ENCODE measurements at places on chromosomes 12 and 14.
A peak's percentile ranks its signal among the peaks of the same experiment; 100 is the strongest.

GRCh38 chr14:87996291-87996592, 3.3 kb upstream of the GALC start:
- no peak for DNase-seq

DNA sequence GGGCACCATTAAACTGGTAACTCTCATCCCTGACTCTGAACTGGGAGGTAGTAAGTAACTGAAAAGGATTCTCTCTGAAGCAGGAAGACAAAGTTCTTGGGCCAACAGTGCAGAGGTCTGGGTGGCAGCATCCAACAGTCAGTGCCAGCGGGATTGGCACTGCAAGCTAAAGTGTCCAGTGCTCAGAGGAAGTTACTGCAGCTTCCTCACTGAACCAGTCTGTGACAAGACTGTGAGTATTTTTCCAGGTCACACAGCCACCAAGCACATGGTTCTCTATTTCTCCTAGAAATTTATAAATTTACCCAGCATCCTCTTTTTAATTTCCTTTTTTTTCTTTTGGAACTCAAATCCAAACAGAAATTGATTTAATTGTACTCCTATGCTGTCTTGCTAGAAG, 81.6 kb upstream of the FAR2 start:
- DNase-seq = no peak

GRCh38 chr14:75044322-75044721, 6.9 kb downstream of the MLH3 start:
- DNase-seq = no peak

- DNase-seq = no peak
Measured at GRCh38 chr14:65045709-65046108, 56.6 kb downstream of the MAX start.

- DNase-seq = peak; percentile 54
Measured at GRCh38 chr12:27821259-27821973, 41.4 kb upstream of the MANSC4 start.

DNA sequence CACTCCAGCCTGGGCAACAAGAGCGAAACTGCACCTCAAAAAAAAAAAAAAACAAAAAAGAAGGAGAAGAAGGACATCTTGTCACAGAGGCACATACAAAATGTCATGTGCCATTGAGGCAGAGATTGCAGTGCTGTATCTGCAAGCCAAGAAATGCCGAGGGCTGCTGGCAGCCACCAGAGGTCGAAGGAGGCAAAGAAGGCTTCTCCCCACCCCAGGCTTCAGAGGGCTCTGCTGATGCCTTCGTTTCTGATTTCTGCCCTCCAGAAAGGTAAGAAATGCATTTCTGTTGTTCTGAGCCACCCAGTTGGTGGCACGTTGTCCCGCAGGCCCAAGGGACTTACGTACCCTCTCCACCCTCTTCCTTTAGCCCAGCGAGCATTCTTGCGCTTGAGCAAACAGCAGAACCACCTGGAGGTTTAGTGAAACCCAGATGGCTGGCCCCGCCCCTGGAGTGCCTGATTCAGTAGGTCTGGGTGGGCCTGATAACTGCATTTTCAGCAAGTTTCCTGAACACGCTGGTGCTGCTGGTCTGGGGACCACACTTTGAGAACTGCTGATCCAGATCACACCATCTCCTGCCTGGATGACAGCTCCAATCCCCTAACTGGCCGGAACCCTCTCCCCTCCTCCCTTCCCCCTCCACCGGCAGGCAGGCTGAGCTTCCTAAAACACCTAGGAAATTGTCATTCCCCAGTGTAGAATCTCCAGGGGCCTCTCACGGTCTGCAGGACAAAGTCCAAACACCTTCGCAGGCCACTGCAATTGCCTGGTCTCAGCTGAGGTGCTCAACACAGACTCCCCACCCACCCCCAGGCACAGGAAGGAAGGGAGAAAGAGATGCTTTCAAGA, 21.1 kb upstream of the SCARB1 start:
- DNase-seq = no peak

- DNase-seq = no peak
Measured at GRCh38 chr12:93571925-93572711, at the start of gene SOCS2. Gene SOCS2 (plus strand): TSS chr12:93572675. CDS start chr12:93572898, 223 bp downstream.

DNA sequence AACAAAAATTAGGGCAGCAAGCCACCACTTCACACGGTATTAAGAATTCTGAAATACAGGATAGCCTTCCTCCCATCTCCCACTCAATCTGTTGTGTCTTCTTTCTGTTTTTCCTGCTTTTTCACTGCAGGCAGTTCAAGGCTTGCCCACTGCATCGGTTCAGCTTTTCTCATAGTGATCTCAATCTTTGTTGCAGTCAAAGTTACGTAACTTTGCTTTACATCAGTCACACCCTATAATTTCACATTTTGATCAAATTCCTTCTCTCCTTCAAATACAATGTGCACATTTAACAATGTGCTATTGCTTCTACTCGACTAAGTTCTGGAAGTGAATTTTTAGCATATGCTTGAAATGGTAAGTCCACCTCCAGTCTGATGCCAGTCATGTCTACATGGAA, 217.6 kb downstream of the EFCAB11 start:
- no peak for DNase-seq

DNA sequence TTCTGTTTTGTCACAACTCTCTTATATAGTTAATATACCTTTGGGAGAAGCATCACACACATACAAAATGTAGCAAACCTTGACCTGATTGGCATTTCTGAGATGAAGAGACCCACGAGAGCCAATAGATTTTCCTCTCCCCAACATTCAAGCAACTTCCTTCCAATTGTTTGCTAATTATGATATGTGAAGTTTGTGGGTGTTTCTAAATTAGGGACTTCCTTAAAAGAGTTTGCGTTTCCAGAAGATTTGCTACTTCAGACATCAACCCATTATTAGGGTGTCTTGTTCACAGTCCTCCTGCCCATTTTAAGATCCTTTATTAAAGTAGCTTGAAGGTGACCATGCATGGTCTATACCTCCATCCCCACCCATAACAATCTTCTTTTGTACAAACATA, 9.4 kb downstream of the AICDA start:
- DNase-seq = no peak

GRCh38 chr12:52884526-52885293, 20.2 kb downstream of the KRT8 start:
- DNase-seq = no peak

GRCh38 chr12:23847857-23848256, 101.6 kb downstream of the SOX5 start:
- DNase-seq = no peak

DNA sequence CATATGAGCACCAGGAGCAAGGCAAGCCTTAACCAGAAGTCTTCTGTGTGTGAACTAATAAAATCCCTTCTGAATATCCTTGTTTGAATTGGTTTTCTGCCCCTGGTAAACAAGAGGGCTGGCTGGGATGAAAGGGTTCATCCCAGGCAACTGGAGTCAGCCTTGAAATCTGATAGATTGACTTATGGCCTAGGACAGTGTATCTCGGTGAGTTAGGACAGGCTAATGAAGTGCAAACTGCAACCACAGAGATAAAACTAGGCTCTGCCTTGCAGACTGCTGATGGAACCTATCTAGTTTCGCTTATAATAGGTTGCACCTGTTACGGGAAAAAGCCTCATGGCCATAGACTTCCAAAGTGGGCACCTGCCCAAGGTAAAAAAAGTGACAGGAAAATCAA, 451.9 kb upstream of the NOVA1 start:
- DNase-seq = no peak

GRCh38 chr12:107884769-107885694, 110.5 kb downstream of the ASCL4 start:
- peak; percentile 16 for DNase-seq

GRCh38 chr14:32507029-32507984, 178.2 kb downstream of the AKAP6 start:
- no peak for DNase-seq

DNA sequence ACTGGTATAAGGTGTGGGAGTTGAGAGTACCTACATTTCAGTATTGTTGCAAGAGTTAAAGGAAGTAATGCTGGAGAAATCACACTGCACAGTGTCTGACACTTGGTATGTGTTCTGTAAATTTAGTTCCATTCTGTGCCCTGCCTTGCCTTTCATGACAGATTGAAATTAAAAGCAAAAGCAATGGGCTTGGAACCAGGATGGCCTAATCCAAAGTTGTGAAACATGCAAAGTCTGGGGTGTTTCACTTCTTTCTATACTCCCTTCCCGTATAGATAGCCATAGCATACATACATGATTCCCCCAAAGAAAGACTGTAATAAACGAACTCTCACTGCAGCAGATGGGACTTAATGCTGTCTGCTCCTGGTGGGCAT, 281.1 kb downstream of the NRXN3 start:
- no peak for DNase-seq

GRCh38 chr14:81946375-81946774, 412.7 kb upstream of the SEL1L start:
- DNase-seq = no peak

DNA sequence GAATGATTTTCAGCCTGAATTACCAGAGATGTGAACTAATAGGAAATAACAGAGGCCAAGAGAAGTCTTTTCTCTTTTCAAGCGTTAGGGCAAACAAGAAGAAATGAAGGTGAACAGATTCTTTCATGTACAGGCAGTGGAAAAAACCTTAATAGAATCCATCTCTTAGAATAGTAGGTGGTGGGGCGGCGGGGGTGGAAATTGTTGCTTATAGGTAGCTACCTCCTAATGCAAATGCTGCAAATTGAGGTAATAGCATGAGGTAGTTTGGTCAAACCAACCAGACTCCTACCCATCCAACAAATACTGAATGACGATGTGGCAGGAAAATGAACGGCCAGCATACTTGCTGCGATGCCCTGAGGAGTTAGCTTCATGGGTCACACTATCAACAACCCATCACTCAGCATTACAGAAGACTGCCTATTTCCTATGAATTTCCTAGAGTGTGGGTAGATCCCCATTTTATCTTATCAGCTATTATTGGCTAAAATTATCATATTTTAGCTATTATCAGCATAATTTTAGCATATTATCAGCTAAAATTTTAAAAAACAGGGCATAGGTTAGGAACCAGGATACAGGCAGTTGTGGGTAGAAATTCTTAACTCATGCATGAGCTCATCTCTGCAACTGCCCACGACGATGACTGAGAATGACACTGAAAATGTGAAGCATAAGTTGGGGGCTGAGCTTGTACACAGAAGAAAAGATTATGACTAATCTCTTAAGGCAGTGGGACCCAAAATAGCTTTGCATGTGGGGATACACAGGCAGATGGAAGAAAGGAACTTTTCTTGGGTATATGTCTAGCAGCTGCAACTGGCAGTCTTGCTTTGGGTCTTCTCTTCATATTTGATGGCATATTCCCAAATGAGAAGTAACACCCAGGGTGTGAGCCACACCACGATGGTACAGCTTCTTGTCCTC, 68.7 kb downstream of the NIN start:
- DNase-seq = peak; percentile 85

DNA sequence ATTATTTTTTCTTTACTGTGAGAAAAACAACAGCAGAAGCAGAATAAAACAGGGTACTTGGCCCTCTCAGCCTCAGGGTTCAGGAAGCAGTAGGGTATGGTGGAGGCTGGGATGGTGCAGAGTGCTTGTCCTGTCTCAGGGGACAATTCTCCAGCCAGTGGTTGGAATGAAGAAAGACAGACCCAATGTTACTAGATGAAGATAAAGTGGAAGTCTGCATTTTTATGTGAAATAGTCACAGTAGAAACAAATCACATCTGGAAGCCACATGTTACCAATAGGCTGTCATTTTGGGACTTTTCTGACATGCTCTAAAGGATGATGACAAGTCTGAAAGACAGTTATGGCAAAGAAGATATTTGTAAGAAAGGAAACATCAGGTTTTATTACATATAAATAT, 32.3 kb downstream of the PROX2 start:
- DNase-seq = no peak

DNA sequence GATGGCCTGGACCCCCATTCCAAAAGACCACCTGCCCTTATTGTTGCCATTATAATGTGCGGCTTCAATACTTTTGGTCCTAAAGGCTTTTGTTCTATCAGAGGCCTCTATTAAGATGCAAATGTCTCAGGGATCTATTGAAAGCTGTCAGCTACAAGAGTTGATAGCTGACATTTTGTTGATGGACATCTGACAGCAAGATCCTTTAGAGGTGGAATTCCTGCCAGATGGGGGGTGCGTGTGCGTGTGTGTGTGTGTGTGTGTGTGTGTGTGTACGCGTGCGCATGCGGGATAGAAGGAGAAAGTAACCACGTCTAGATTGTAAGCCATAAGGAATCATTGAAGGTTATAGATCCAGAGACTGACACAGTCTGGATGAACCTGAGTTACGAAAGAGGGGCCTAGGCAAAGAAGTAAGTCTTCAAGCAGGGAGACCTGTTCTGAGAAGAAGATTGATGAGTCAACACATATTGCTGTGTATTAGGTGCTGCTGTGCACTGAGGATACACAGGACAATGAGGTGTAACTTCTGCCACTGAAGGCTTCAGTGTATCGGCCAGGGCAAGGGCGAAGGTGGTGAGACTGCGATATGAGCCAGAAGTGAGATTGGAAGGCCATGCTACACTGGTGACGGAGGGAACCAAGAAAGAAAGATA, 89.2 kb downstream of the PRMT8 start:
- DNase-seq = no peak

- DNase-seq = no peak
Measured at GRCh38 chr12:64057706-64058105, 164.4 kb downstream of the KICS2 start.

- DNase-seq = no peak
Measured at GRCh38 chr14:68822132-68822651, 29.3 kb upstream of the ZFP36L1 start.

DNA sequence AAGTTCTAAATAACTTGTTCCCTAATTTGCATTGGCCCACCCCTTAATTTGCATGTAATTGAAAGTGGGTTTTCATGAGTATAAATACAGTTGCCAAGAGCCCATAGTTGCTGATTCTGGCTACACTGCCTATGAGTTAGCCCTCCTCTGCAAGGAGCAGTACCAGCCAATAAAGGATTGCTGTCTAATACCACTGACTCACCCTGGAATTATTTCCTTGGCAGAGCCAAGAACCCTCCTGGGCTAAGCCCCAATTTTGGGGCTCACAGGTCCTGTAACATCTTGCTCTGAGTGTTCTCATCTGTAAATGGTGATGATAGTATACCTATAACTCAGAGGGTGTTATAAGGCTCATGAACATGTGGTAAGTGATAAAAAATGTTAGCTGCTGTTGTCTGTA, 6.8 kb downstream of the TTC8 start:
- DNase-seq = no peak

GRCh38 chr12:109961201-109961600, 35.0 kb downstream of the GIT2 start:
- no peak for DNase-seq

DNA sequence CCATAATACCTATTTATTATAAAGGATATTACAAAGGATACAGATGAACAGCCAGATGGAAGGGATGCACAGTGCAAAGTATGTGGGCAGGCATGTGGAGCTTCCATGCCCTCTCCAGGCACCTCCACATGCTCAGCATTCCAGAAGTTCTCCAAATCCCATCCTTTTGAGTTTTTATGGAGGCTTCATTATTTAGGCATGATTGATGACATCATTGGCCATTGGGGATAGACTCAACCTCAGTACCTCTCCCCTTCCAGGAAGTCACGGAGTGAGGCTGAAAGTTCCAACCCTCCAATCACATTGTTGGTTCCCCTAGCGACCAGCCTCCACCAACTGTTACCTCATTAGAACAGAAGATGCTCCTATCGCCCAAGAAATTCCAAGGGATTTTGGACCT, 156.4 kb downstream of the ATP23 start:
- no peak for DNase-seq

- no peak for DNase-seq
Measured at GRCh38 chr14:68464711-68465110, 328.2 kb downstream of the ZFP36L1 start.
